A549 treated with CORT108297 at 1 μM for 4 hours (cell line): ENCODE measurements at places on chromosomes 4 and X. TPM values are rescaled to one million over a fixed set of nuclear protein-coding genes. Genes with fewer than 3 reads are reported as not detected.

The NEXMIF gene
- 0.01 TPM in 2 of 5 replicates, not detected in the others for total RNA-seq

The MAGEA12 gene
- 0.08 to 0.18 TPM (median 0.17 TPM) in 5 replicates for total RNA-seq

The PFKFB1 gene
- total RNA-seq: 0.06 to 0.14 TPM (median 0.10 TPM) in 5 replicates

The GPR50 gene
- 0.12 to 0.17 TPM (median 0.15 TPM) in 4 of 5 replicates, not detected in the other for total RNA-seq

The TADA2B gene
- 12.1 to 15.2 TPM (median 13.1 TPM) in 5 replicates for total RNA-seq

The PASD1 gene
- total RNA-seq: not detected in 5 replicates

The INTS12 gene
- 13.0 to 17.5 TPM (median 13.3 TPM) in 5 replicates for total RNA-seq

The TAF7L gene
- 0.07 to 0.16 TPM (median 0.10 TPM) in 5 replicates for total RNA-seq

The FRMD7 gene
- total RNA-seq: not detected in 5 replicates

The VCX3A gene
- not detected in 5 replicates for total RNA-seq
